ENCODE measurements at places on chromosomes 6 and 20.

DNA sequence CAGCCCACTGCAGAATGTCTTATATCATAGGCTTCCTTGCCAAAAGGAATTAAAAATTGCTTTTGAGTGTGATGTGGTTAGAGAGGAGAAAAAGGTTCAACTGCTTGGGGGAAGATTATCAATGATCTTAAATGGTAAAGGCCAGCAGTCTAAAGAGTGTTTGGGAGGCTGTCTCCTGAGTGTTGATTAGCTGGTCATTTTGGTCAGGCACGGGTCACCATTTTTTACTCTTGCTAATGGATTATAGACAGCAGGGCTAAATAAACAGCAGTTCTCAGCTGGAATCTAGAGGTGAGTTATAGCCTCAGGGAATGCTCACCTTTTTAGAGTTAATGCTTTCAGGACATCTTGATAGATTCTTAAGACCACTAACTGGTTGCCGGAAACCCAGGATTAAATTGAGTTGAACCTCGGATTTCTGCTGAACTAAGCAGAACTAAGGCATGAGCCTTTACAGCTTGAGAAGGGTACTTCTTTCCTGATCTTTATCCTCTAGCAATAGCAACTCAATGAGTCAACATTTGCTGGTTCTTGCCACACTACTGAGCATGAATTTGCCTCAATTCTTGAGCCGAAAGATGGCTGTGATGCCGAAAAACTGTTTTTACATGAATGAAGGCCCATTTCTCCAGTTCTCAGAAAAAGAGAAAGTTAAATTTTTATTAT lies 120.4 kb downstream of the LRRC1 start:
- DNase-seq: no peak

DNA sequence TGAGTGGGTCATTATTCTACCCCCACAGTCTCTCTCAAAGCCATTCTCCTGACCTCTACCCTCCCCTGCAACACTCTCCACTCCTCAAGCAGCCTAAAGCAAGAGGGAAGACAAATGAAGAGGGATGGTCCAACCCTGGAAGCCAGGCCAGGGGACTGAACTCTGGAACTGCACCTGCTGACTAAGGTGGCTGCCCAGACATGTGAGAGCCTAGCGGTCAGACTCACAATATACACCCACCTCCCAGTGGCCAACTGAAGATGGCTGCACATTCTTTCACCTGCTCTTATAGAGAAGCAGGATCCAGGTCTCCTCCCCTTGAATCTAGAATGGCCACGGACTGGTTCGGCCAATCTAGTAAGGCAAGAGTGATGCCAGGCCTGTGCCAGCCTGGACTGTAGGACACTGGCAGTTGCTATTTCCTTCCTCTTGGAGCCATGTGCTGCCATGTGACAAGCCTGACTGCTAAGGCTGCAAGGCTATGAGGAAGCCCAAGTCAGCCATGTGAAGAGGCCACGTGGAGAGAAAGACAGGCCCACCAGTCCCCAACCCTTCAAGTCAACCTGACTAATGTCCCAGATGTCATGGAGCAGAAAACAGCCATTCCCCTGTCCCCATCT lies 31.8 kb downstream of the ACSS1 start:
- no peak for DNase-seq

DNA sequence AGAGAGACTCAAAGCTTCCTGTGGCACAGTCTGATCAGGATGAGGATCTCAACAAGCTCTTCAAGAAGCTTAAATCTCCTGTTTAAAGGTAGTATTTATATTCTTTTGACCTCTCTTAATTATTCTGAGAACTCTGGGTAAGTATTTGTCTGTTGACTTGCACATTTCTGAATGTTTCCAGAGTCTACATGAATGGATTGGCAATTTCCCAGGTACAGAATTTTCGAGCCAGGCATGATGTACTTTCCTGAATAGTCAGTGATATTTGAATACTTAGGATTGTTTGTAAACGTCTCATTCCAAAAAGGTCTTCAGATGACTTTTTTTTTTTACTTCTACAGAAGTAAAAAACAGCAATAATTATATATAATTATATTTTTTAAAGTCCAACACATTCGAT lies 293.4 kb downstream of the TBC1D32 start:
- DNase-seq: no peak

DNA sequence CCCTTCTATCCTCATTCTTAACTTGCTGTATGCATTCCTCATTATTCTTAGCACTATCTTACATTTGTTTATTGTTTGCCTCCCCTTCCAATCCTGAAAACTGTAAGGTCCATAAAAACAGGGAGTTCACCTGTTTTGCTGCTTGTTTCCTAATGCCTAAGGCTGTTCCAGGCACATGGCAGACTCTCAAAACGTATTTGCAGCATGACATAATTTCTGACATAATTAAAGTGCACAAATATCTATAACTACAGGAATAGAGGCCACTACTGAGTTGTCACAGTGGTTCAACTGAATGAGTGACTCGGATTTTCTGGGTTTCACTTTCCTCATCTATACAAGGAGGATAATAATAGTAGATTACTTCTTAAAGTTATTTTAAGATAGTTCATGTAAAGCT lies 83.0 kb downstream of the HFE start:
- DNase-seq: no peak

DNA sequence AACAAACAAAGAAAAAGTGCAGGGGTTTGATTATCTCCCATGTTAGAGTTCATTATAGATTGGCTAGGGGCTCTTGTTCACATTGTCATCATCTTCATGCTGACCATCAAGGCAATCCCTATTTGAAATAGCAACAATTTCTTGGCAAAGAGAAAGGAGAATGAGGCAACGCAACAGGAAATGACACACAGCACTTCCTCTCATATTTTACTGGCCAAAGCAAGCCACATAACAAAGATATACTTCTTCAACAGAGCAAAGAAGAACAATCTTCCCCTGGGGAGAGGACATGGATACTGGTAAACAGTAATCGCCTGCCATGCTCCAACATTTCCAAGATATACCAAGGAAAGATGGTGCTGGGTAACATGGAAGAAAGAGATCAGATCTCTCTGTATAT lies 29.8 kb downstream of the EPM2A start:
- no peak for DNase-seq

DNA sequence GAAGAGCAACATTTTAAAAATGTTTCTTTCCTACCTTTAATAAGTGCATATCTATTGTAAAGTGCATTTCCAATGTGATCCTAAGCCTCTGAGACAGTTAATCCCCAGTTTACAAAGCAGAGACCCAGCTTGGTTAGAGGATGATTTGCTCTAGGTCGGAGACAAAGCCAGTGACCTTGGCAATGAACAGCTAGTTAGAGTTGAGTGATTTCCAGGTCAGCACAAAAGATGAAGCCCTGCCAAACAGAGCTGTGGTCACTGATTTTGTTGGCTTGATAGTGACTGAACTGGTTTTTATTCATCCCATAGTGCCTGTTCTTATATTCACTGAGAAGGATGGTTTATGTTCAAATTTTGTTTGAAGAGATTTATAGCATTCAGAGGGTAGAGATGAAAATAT lies 56.6 kb upstream of the CD83 start:
- no peak for DNase-seq

DNA sequence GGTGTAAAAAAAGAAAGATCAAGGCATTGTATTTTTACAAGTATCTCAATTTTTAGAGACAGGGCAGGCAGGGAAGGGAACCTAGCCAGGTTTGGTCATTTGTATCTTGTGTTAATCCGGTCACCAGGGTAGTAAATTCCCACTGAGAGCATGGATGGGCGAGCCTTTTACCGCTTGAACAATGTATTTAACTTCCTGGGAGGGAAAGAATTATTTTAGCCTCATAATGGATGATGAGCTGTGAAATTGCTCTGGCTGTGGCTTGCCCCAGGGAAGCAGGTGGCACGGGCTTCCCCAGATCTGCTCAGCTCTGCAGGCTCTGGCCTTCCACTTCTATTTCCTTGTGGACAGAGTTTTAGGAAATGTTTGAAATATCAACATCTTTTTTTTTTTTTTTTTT lies 72.9 kb downstream of the TOX2 start:
- DNase-seq: no peak

DNA sequence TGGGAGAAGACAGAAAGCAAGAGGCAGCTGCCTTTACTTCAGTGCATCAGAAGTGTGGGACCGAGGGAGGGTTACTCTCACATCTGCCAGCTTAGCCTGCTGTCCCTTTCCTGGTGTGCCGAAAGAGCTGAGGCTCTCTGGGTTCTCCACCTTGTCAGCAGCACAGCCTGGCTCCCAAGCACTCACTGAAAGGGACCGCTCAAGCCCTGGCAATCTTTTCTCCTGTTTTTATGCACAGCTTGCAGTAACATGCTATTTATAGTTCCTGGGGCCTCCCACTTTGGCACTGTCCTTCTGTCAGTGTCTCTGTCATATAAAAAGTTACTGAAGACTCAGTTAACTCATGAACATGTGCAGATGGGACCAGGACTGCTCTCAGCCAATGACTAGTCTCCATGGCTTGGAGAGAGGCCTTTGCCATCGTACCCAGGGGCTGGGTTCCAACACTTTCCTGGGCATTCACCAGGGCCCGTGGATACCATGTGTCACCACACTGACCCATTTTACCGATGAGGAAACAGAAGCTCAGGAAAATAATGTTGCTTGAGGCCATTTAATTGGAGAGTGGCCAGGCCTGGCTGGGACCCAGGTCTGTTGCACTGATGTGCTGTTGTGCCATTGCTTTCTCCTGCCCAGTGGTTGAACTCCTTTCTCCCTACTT lies 46.2 kb downstream of the PANK2 start:
- no peak for DNase-seq

DNA sequence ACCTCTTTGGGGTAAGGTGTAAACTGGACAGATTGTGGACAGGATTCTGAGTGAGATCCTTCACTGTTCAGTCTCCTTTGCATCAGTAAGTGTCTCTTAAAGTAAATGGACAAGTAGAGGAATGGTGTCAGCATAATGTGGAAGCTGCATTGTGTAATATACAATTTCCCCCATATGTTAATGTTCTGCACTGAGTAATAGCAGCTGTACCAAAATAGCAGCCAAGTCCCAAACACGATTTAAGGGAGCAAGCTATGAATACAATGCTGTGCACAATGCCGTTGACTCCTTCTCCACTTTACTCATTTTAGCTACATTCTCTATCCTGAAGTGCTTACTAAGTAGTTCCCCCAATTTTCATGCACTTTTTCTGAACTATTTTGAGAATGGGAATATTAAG lies 21.1 kb upstream of the TRIM26 start:
- DNase-seq: no peak

- DNase-seq: no peak
Measured at GRCh38 chr6:165055231-165055630, 254.2 kb downstream of the C6orf118 start.

GRCh38 chr6:159726255-159726917 lies 920 bp upstream of the WTAP start:
- DNase-seq: no peak

- no peak for DNase-seq
Measured at GRCh38 chr20:47610945-47611250, 109.2 kb downstream of the NCOA3 start.

GRCh38 chr6:144220031-144220790 lies 64.9 kb upstream of the UTRN start:
- DNase-seq: no peak

GRCh38 chr6:124546601-124547000 lies 415.6 kb upstream of the RNF217 start:
- DNase-seq: no peak

DNA sequence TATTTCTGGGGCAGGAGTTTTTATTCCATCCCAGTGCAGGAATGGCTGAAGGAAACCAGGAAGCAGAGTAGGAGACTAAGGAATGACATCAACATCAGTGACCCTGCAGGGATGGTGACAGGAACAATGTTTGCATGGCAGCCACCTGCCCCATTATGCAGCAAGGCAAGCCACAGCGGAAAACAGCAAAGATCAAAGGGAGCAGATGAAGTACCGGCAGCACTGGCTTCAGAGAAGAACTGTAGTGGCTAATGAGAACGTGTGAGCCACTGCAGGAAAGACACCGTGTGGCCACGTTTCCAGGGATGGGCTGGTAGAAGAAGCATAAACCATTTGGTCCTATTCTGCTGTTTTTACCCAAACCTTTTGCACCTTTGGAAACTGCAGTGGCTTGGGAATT lies 52.9 kb upstream of the TAB2 start:
- no peak for DNase-seq

GRCh38 chr20:4767084-4767483 lies 45.4 kb downstream of the PRND start:
- no peak for DNase-seq

GRCh38 chr6:93424303-93425064 lies 5.1 kb upstream of the EPHA7 start:
- no peak for DNase-seq

DNA sequence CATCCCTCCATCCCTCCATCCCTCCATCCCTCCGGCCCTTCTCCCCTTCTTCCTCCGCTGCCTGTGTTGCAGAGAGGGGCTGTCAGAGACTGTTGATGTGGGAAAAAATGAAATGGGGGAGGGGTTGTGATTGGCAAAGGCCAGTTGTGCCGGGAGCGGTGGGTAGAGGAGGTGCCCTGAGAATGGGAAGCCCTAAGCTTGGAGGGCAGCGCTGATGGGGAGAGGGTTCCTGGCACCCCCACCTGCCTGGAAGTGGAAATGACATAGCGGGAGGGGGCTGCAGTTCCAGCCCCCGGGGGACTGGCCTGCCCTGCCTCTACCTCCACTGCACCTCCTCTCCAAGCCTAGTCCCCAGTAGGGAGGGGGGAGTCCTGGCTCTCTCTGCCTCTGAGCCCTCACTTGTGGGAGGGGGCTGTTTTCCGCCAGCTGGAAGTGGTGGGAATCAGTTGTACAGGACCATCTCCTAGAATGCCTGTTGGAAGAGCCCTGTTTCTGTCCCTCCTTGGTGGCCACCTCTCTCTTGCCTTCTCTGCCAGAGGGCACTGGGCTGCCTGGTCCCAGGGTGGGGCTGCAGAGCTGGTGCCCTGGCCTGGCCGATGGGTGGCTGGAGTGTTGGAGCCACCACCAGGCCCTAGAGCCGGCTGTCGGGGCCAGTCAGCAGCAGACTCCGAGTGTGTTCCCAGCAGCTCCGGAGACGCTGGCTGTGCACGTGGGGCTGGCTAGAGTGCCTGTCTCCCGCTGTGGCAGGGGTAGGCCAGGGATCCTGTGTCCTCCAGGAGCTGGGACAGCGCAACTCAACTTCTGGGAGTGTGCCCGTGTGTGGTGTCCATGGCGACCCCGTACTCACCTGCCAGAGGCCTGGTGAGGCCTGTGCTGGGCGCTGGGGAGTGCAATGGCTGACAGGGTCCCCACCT lies 1.5 kb downstream of the DLGAP4 start:
- no peak for DNase-seq

GRCh38 chr20:33788351-33789049 lies 22.6 kb upstream of the CHMP4B start:
- DNase-seq: no peak

- no peak for DNase-seq
Measured at GRCh38 chr6:114862064-114862463, 519.2 kb upstream of the HS3ST5 start.

GRCh38 chr6:75211920-75212590 lies 6.2 kb upstream of the COL12A1 start:
- no peak for DNase-seq

DNA sequence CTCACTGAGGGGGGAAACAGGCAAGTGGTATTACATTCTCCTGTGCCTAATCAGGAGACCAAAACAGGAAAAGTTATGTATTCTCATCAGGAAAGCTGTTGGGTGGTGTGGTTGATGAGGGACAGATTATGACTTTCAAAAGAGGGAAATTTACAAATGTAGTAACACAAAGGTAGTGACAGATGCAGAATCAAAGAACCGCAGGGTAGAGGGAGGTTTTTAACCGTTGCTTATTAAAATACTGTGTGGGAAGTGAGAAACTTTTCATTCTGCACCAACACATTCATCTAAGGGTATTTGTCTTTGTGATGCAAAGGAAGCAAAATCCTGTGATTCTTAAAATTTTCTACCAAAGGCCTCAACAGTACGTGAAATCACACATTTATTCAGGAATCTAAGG lies 288.2 kb upstream of the MAN1A1 start:
- no peak for DNase-seq
